ENCODE measurements at places on chromosomes 4 and X.

- no peak for DNase-seq
Measured at GRCh38 chr4:28686618-28687017, 1826.0 kb downstream of the STIM2 start.

DNA sequence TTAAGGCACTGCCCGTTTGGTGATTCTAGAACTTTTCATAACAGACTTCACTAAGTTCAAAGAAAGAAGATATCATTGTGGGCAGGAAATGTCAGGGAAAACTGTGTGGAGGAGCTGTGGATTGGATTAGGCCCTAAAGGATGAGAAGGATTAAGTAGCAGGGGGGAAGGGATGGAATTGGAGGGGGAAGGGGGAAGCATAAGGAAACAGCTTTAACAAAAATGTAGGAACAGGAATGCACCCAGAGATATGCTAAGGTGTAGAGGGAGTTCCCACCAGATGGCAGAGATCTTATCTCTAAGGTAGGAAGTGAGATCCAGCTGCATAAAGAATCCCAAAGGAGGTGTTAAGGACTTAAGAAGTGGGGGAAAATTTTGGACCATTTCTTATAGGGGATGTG lies 114.5 kb downstream of the LARP7 start:
- DNase-seq, result no peak

- no peak for DNase-seq
Measured at GRCh38 chr4:61877893-61878292, 677.8 kb downstream of the ADGRL3 start.

DNA sequence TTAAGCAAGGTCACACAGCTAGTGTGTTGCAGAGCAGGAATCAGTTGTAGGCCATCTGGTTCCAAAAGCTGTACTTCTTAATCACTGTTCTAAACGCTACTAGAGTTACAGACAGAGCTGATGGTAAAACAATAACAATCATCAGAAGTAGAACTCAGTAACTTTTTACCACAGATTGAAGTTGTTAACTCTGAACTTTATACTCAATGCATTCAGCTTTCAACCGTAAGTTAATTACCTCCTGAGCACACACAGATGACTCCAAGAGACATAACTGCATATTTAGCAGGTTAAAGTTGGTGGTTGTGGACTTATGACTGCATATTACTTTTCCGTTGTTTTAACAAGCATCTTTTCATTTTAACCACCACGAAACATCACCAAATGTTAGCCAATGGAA lies 127.3 kb downstream of the PRSS12 start:
- DNase-seq, result no peak

DNA sequence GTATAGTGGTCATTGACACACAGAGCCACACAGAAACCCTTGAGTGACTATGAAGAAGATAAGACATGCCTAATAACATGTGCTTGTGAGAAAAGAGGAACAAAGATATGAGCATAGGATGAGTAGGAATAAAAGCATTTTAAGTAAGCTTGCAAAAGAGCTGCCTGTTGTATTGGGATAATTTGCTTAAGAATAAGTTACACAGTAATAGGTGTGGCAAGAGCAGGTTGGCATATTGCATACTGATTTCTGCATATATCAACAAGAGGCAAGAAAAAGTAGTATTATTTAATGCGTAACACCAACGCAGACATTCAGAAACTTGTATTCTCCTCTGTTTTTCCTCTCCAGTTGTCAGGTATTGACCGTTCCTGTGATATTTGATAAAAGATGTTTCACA lies 111.5 kb upstream of the UGT8 start:
- no peak for DNase-seq

- DNase-seq, result no peak
Measured at GRCh38 chrX:67720344-67720743, 176.5 kb downstream of the AR start.

- no peak for DNase-seq
Measured at GRCh38 chr4:104279744-104280143, 214.9 kb downstream of the CXXC4 start.

DNA sequence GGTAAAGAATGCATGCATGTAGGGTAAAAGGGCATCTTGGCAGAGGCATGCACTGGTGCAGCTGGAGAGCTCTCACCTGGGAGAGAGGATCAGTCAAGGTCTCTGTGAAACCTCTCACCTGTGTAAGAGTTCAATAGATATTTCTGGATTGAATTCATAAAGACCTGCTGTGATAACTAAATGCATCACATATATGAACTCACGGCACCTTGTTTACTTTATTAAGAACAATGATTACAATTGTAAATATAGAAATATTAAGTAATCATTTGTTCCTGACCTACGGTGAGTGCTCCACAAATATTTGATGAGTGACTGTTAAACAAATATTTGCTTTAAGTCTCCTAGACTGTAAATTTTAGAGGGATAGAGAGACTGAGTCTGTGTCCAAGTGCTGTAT lies 85.9 kb upstream of the PAQR3 start:
- DNase-seq, result no peak

GRCh38 chrX:75071334-75071733 lies 84.7 kb downstream of the ABCB7 start:
- no peak for DNase-seq
